Epithelial cell of proximal tubule (primary cell): ENCODE measurements at places on chromosomes 16 and 17. TPM values are rescaled to one million over a fixed set of nuclear protein-coding genes. Genes with fewer than 3 reads are reported as not detected.

DNA sequence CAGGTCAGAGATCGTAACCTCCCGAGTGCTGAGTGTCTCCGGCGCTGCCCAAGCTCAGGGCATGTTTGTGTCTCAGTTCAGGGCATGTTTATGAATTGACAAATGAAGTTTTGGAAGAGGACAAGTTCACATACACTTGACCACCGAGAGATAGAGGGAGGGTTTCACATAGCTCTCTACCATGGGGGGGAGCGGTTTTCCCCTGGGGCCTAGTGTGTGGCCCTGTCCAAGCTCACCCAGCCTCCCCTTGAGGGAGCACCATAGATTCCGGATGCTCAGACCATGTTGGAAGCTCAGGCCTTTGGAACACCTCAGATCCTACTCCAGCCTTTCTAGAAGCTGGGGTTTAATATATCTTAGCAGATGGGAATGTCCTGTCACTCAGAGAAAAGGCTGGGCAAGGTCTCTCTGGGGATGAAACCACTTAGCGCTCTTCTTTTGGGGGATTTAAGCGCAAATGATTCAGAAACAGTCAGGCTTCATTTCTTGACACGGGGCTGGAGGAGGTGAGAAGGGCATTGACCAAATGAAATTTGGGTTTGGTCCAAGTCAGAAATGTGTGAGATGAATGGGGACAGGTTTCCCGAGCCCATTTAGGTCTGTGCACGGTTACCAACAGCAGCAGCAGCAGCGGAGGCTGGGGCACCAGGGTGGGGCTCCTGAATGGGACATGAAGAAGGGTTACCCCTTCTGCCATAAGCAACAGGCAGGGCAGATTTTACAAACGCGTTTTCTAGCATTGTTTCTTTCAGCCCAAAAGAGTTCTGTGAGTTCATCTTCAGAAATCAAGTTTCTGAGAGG is 96.6 kb downstream of the METRNL start:
- no peak for DNase-seq

GRCh38 chr17:43330876-43331639 is 67.7 kb upstream of the ARL4D start:
- no peak for DNase-seq

The KLHL36 gene
- 63.7 and 65.7 TPM in 2 replicates for total RNA-seq

The FN3K gene
- 0.69 and 2.0 TPM in 2 replicates for total RNA-seq

The MT1A gene
- total RNA-seq: 26.0 and 62.4 TPM in 2 replicates

The IL21R gene
- total RNA-seq: 0.29 TPM in 1 of 2 replicates, not detected in the other
